Hematopoietic multipotent progenitor cell treated with erythropoietin and hydrocortisone succinate and interleukin-3 and kit ligand, for 15 days (in vitro differentiated cells): ENCODE measurements at places on chromosomes 7 and 10.

DNA sequence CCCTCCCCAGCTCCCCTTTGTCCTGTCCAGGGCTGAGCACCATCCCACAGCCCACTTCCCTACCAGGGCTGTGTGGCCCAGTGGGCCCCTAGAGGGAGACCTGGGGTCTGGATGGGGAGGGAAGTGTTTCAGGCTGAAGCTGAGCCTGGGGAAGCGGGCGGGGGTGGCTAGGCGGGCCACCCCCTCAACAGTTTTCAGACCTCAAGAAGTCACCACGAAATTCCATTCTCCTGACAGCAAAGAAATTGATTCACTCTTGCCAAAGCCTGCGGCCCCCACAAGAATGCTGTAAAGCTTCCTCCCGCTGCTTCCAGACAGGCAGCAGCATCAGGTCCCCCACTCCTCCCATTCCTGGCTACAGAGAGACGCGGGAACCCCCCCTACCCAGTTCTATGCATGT lies 2.5 kb upstream of the LFNG start:
- DNase-seq, result no peak

- DNase-seq, result peak; percentile 73
Observed at GRCh38 chr10:5071411-5072198, 22.6 kb upstream of the AKR1C3 start.

- DNase-seq, result no peak
Observed at GRCh38 chr10:24341371-24341770, 132.4 kb downstream of the KIAA1217 start.

DNA sequence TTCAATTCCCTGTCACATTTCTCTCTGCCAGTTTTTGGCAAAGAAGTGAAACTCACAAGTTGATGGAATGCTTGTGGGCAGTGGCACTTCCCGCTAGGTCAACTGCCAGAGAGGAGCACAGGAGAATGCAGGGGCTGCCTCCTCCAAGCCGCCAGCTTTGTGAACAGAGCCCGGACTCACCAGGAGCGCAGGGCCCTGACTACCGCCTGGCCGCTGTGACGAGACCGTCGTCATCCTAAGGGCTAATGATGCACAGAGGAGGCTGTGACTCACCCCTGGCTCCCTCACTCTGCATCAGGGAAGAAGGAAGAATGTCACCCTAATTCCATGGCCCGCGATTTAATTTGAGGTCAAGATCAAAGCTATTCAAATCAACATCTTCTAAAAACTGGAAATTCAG lies 123.9 kb downstream of the TAX1BP1 start:
- DNase-seq, result no peak

DNA sequence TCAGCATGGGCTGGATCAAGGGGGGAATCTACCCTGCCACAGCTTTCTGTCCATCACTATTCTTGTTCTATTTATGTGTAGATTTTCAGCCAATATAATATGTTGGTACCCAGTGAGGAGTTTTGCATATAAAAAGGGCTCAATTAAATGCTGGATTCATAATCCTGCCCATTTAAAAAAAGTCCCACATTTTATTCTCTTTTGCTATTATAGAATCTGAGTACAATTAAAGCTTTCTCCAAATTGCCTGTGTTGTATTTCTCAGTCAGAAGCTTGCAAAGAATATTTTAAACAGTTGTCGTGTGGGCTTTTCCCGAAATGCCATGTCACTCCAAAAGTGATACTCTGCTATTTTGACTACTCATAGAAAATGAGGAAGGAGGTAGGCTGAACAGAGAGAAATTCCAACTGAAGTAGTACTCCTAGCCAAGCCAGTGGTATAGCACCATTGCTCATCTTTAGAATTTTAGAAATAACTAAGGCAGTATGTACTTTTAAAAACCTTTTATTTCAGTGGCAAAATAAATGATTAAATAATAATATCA lies 108.3 kb upstream of the HDAC9 start:
- no peak for DNase-seq

DNA sequence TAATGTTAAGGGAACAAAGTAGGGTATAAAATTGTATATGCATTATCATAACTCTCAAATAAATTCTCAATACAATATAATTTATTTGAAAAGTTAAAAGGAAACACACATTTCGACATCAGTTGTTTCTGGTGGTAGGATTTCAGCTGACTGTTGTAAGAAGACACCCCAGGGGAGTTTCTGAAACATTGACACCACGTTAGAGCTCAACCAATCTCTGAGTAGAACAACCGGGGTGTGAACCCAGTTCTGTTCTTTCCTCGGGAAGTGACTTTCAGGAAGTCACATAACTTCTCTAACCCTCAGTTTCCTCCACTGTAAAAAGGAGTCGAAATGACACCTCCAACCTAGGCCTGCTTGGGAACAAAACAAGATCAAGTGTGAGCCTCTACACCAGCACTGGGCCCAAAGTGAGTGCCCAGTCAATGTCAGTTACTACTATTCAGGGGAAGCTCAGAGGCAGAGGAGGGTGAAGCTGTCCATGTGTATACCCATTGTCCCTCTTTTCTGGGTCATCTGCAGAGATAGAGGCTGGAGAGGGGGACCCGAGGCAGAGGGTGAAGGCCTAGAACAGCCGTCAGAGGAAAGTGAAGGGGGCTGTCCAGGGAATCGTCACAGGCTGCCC lies 67.1 kb downstream of the AOAH start:
- no peak for DNase-seq

- DNase-seq, result no peak
Observed at GRCh38 chr10:122490268-122490667, 28.9 kb downstream of the HTRA1 start.

DNA sequence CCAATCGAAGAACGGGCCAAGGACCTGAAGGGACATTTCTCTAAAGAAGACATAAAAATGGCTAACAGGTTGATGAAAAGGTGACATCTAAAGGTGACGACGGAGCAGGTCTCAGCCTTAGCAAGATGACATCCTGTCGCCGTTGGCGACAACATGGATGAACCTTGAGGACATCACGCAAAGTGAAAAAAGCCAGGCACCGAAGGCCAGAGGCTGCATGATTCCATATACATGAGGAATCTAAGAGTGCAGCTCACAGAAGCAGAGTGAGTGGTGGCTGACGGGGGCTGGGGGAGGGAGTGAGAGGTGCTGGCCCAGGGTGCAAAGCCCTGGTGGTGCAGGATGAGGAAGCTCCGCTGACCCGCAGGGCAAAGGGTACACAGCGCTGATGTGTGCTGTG lies 34.1 kb upstream of the NKX6-2 start:
- no peak for DNase-seq

- no peak for DNase-seq
Observed at GRCh38 chr7:158241919-158242318, 345.7 kb downstream of the PTPRN2 start.

DNA sequence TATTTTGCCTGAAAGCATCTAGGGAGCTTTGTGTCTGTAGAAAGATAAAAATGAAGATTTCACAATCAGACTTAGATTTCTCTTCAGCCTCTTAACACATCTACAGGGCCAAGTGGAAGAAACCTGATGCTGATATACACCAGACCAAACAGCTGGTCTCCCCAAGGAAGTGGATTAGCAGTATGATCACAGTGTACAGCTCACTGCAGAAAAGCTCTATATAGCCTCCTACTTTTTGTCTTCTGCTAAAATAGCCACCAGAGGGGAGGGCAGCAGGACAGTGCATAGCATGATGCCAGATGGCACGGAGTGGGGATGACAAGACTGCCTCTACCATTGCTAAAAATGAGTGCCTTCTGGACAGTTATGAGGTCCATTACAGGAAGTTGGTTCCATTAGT lies 16.0 kb downstream of the FAM13C start:
- DNase-seq, result no peak

DNA sequence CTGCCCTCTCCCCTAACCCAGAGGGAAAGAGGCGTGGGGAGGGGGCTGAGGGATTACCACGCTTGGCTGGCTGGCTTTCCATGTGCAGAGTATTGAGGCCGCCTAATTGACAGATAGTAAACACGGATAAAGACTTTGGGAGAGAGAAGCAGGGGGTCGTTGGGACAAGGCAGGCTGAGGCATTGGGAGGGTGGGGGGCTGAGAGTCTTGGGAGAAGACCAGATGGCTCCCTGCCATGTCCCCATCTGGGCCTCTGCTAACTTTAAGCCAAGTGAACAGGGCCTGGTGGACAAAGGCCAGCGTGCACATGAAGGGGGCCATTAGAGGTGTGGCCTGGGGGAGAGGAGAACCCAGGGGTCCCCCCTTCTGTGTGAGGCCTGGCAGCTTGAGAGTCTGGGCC lies 55.4 kb upstream of the MXI1 start:
- DNase-seq, result no peak

DNA sequence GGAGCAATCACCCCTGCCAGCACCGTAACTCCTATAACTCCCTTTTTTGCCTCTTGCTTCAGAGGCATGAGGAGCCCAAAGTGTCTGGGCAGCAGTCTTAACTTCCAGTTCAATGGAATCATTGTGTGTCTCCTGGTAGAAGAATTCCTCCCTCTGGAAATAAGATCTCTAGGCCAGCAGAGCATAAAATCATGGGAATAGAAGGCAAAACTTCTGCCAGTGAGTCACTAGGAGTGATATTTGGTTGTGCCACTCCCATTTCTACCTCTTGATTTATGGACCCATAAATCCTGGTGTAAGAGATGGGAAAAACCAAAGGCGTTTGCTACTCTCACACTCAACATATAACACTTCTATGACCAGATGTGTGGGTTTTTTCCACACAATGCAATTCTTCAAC lies 104.9 kb upstream of the FAM180A start:
- DNase-seq, result no peak
